Right lobe of liver (tissue), 6 donors: ENCODE measurements at places on chromosomes 7 and 10.

GRCh38 chr10:124987788-124988187, 45.9 kb downstream of the ZRANB1 start:
- no peak for DNase-seq

GRCh38 chr7:134434701-134435100, 24.2 kb downstream of the AKR1B1 start:
- DNase-seq: no peak

DNA sequence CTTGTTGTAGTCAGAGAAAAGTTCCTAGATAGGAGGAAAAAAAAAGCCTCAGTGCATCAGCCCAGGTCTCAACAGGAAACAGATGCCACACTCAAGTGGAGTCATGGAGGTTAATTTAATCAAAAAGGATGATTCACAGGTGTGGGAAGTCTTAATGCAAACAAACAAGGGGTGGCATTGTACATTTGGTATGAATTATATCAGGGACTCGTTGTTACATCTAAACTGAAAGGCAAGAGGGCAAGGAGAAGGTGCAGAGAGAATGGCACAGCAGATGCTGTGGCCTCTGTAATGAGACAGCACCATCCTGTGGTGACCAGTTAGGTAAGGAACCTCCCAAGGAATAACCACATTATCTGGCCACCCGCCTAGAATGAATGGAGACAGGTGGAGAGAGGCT, 133.7 kb downstream of the PTPRZ1 start:
- DNase-seq: no peak

- no peak for DNase-seq
These were observed 111.8 kb downstream of the VIPR2 start for GRCh38 chr7:159032753-159033472.
